ENCODE measurements at places on chromosomes 3 and 15. TPM values are rescaled to one million over a fixed set of nuclear protein-coding genes. Genes with fewer than 3 reads are reported as not detected.

DNA sequence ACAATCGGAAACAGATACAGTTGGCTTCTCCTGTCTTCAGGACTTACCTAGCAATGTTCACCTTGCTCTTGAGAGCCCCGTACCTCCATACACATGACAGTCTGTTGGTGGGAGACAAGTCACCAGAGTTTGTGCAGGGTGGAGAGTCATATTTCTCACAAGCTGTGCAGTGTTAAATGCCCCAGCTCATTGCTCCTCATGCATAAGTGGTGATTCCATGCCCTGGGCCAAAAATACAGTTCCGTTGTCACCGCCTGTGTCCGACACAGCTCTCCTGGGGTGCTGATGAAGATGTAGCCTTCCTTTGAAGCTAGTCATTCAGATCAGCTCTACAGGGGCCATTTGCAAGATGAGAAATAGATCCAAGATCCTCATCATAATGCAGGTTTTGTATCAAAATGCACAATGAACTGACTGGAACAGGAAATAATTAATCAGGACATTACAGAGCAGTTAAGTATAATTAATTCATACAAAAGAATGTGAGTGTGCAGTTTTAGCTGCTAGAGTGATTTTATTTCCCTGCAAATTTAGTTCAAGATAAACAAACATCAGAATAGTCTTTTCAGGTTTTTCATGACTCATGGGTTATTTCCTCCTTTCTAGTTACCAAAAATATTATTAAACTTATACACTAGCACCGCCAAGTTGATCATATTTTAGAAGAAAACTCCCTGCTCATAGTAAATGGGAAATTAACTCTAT is 66.5 kb downstream of the CD47 start:
- no peaks in the 10 kb centered on the region for H3K27me3 ChIP-seq
- H3K36me3 ChIP-seq, result no peaks in the 10 kb centered on the region
- H3K4me3 ChIP-seq, result no peak overlapping the region
- no peaks in the 10 kb centered on the region for H3K4me1 ChIP-seq
- H3K27ac ChIP-seq, result no peak overlapping the region

DNA sequence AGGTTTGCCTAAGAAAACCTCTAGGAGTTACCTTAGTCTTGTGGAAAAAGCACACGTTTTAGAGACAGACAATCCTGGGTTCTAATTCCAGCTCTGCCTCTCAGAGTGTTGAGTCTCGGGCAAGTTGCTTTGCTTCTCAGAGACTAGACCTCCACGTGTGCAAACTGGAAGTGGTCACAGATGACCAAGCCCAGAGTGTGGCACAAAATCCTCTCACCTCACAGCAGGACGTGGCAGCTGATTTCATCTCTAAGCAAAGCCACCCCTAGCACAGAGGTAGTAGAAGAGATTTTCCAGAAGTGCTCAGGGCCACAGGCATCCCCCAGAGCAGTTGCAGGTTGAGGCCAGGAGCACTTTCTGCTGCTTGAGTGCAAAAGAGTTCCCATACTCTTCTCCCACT is 79.2 kb downstream of the CD47 start:
- H3K36me3 ChIP-seq, result no peaks in the 10 kb centered on the region
- no peaks in the 10 kb centered on the region for H3K4me1 ChIP-seq
- no peak for DNase-seq
- no peak overlapping the region for H3K27ac ChIP-seq
- H3K27me3 ChIP-seq, result no peaks in the 10 kb centered on the region

DNA sequence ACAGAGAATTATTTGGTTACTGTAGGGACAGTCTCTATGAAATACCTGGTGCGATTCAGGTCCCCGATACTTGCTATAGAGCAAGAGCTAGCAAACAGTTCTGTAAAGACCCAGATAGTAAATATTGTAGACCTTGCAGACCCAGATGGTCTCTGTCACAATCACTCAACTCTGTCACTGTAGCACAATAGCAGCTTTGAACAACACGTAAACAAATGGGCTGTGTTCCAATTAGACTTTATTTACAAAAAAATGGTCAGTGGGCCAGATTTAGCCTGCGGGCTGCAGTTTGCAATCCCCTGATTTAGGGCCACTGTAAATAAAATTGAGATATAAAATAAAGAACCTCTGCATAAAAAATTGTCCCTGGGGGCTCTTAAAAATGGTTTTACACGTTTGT is 127.7 kb downstream of the SV2B start:
- no peaks in the 10 kb centered on the region for H3K36me3 ChIP-seq
- no peaks in the 10 kb centered on the region for H3K4me1 ChIP-seq
- no peaks in the 10 kb centered on the region for H3K27me3 ChIP-seq

- no peaks in the 10 kb centered on the region for H3K36me3 ChIP-seq
- H3K4me1 ChIP-seq, result no peaks in the 10 kb centered on the region
- no peak overlapping the region for H3K4me3 ChIP-seq
- no peak for DNase-seq
- no peaks in the 10 kb centered on the region for H3K27me3 ChIP-seq
Observed at GRCh38 chr3:143888166-143888565, 39.9 kb upstream of the SLC9A9 start.

- H3K27ac ChIP-seq, result no peak overlapping the region
- peaks cover 5% of the 10 kb centered on the region for H3K27me3 ChIP-seq
- no peaks in the 10 kb centered on the region for H3K36me3 ChIP-seq
Observed at GRCh38 chr15:65376767-65377104, 1.1 kb downstream of the IGDCC3 start.

The CYB561D2 gene
- 11.9 TPM for total RNA-seq
